ENCODE measurements at places on chromosomes 13 and 19.

DNA sequence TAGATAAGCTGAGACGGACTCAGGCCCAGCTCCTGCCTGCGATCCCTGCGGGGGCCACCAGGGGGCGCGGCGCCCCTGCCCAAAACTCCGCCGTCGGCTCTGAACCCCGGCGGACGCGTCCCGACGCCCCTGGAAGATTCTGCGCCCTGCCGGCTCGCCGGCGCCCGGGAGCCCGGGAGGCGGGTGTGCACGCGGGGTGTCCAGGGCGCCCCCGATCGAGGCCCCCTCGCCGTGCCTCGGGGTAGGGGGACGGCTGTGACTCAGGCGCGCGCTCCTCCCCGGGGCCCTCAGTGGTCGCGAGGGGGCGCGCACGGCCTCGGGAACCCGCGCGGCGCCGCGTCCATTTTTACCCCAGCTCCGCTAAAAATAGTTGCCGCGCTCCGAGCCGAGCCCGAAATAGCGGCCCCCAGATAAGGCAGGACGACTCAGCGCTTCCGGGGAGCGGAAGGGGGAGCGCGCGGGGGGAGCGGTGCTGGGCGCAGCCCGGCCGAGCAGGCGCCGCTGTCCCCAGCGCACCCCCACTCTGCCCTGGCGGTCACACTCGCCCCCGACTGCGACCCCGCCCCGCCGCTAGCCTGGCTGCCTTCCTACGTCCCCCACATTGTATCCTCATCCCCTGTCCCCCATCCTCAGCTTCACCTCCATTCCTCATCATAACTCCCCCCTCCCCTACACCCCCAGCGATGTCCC lies 16.0 kb upstream of the ERCC1 start:
- DNase-seq: peak; percentile 73

GRCh38 chr19:45097776-45098520 lies 5.0 kb downstream of the PPP1R37 start:
- DNase-seq: peak; percentile 86

DNA sequence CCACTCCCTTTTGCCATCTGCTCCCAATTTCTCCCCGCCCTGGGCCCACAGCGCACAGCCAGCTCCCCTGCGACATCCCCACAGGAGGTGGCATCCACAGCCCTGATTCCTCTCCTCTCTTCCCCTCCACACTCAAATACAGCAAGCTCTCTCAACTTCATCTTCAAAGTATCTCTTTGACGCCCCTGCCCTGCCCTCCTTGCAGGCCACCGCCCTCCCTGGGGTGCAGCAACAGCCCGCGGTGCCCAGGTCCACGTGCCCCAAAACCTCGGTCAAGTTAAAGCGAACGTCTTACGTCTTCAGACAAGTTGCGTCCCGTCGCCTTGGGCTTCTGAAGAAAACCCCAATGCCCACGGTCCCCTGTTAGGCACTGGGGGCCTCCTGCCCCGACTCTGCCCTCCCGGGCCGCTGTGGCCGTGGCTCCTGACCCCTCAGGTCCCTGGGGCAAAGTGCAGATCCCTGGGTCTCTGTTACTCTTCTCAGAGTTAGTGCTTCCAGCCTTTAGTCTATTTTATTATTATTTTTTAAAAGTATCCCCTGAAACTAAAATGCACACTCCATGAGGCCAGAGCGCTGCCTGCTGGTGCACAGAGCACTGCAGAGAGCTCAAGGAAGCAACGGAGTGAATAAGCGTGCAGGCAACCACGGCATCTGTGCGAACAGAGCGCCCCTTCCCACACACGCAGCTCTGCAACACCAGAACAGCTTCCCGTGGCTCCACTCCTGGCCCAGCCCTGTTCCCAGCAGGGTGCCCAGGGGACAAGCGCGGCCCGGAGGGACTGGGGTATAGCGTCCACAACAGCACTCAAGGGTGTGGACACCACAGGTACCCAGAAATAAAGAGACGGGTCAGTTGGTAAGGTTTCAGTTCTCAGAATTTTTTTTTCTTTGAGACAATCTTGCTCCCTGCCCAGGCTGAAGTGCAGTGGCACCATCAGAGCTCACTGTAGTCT lies 26.4 kb downstream of the IL17D start:
- DNase-seq: no peak

GRCh38 chr13:35448465-35448864 lies 28.0 kb downstream of the MAB21L1 start:
- no peak for DNase-seq

GRCh38 chr19:46824890-46825730 lies 25.5 kb downstream of the AP2S1 start:
- DNase-seq: peak; percentile 27

- no peak for DNase-seq
These were observed 683.1 kb downstream of the DIAPH3 start for GRCh38 chr13:59480396-59481259.

- DNase-seq: no peak
These were observed 23.3 kb downstream of the LAMP1 start for GRCh38 chr13:113320226-113320875.

DNA sequence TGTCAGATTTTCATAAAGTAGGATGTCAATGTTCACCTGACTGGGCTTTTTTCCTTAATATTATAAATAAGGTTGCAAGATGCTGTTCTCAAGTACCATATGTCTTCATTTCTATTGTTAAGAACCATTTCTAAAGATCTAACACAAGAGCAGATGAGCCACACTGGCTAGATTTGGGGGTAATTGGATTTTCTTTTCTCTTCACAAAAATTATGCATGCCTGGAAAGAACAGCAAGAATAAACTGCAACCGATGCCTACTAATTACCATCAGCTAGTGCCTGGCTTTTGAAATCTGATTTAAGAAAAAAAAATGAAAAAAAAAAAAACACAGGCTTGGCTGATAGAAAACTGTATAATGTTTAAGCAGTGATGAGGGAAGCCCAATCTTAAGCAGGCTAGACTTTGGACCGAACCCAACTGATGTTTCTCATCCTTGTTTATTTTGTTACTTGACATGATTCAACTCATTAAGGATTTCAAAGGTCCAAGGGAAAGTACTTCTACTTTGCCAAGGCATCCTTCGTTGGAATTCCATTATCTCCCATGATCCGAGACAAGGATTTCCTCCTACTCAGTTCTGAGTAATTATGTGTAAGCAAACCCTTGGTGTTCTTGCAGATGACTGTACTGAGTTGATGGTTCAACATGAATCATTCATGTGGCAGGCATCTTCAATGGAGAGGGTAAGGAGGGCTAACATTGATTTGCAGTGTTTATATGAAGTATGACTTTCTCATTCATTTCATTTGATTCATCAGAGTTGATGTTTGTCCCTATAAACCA lies 300.5 kb downstream of the SPRY2 start:
- DNase-seq: peak; percentile 94

GRCh38 chr13:33134213-33134612 lies 118.0 kb downstream of the KL start:
- peak; percentile 9 for DNase-seq

DNA sequence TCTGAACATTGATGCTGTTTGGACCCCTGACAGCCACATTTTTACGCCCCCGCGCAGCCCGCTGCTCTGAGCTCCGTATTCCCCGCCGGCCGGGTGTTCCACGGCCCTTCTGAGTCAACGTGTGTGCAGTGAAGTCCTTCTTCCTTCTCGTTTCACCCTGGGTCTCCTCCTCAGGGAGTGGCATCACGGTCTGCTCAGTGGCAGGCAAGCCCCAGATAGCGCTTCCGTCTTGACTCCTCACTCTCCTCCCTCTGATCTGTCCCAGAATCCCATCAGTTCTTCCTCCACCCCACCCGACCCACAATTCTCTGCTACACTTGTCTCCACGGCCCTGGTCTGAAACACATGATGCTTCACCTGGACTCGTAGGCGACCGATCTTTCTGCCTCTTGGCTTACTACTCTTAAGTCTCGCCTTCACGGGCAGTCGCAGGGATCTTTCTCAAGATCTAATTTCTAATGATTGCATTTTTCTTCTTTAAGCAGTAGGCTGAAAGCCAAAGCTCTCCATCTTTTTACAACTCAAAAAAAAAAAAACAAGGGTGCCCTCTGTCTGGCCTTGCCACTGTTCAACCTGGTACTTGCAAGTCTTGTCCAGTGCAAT lies 33.9 kb downstream of the CCNE1 start:
- peak; percentile 35 for DNase-seq

DNA sequence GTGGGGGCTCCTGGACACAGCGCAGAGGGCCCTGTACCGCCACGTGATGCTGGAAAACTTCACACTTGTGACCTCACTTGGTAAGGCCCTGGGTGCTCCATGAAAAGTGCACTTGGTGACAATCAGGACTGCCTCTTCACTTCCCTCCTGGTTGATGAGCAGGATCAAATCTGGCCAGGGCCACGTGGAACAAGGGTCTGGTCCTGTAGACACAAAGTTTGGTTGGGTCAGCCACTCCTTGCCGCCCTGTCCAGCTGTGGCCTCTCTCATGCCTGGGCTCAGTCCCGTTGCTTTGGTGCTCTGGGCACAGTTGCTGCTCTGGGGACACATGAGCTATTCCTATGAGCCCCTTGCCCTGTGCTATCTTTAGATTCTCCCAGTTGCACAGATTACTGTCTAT lies 2.3 kb downstream of the ZNF324B start:
- no peak for DNase-seq

GRCh38 chr13:79995334-79995733 lies 345.6 kb downstream of the SPRY2 start:
- DNase-seq: peak; percentile 56

GRCh38 chr13:23949200-23949599 lies 51.9 kb upstream of the C1QTNF9B start:
- no peak for DNase-seq

GRCh38 chr19:55959996-55960675 lies 12.5 kb downstream of the NLRP8 start:
- no peak for DNase-seq

- no peak for DNase-seq
These were observed 7.0 kb upstream of the TSC22D1 start for GRCh38 chr13:44583137-44583536.

DNA sequence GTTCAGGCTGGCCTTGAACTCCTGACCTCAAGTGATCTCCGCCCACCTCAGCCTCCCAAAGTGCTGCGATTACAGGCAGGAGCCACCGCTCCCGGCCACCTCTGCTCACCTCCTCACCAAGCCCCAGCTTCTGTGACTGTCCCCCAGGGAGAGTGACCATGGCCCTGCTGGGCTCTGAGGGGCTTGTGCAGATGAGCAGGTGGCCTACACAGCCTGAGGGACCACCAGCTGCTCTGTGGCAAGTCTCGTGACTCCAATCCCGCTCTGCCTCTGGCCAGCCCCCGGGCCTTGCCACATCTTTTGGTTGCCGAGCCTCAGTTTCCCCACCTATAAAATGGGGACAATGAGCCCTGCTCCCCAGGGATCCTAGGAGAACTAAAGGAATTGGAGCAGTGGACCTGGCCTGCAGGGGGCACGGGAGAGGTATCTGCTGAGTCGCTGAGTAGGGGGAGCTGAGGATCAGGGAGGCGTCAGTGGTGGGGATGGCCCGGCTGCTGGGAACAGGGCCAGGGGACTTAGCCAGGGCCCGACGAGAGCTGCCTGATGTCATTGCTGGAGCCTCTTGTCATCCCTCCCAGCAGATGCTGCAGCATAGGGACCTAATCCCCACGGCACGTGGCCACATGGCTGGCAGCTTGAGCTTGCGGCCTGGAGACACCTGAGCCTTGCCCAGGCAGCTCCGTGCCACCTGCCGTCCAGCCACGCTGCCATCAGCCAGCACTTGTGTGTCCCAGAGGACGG lies 74.7 kb downstream of the GADD45B start:
- no peak for DNase-seq

DNA sequence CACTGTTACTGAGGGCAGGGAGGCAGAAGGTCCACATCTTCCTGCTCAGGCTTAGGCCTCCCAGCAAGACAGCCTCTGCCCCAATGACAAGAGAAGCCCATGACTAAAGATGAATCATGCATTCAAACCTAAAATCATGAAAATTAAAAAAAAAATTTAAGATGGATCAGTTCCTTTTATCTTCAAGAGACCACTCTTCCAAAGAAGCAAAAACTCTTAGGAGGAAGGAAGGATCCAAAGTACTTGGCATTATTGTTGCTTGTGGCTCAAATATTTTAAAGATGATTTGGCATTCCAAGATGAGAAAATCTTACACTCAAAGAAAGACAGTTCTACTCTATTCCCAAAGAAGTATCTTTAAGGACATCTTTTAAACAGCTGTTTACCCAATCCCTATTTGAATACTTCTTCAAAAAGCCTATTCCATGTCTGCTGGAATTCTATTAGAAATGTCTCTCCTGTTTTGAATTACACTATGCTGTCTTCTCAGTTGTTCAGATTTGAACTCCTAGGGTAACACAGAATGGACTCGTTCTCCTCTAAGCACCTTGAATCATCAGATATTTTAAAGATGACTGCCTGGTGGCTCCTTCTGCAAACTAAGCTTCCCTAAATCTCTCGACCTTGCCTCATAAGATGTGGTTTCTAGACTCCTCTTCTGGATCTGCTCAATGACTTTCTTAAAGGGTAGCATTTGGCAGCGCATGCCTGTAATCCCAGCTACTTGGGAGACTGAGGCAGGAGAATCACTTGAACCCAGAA lies 7.0 kb downstream of the SERP2 start:
- no peak for DNase-seq

GRCh38 chr13:27450921-27451471 lies 632 bp upstream of the MTIF3 start:
- peak; percentile 61 for DNase-seq

- no peak for DNase-seq
These were observed 9.6 kb downstream of the RNF126 start for GRCh38 chr19:653425-653824.

GRCh38 chr19:5345895-5346386 lies 5.3 kb upstream of the PTPRS start:
- DNase-seq: peak; percentile 85

GRCh38 chr19:55581145-55581822 lies 636 bp upstream of the ZNF579 start:
- DNase-seq: peak; percentile 17

- peak; percentile 81 for DNase-seq
These were observed 122.9 kb upstream of the SPRY2 start for GRCh38 chr13:80463673-80464352.

DNA sequence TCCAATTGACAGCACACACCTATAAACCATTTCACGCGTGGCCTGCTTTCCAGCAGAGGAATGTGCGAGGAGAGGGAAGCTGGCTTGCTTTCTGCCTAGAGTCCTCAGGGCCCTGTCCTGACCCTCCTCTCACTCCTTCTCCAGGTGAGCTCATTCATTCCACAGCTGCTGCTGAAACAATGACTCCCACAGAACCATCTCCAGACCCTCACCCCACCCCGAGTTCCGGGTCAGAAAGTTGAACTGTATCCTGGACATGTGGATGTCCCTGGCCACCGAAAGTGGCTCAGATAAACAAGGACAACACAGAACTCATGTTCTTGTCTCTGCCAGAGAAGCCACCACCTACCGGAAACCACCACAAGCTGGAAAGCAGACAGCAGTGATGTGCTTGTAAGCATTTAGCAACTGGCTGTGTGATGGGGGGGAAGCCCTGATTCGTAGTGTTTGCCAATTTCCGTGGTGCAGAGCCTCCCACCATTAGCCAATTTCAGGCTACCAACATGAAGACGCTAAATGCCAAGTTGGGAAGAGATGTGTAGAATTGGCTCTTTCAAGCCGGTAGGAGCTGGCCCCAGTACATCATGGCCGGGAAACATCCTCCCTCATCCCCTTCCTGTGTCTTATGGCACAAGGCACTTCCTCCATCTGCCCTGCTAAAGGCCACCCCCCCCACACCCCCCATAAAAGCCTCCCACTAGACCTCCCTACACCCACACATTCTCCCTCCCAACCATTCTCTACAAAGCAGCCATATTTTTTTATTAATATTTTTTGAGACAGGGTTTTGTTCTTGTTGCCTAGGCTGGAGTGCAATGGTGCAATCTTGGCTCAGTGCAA lies 5.0 kb downstream of the SYCE2 start:
- no peak for DNase-seq

Data from MCF 10A (cell line).